ENCODE measurements at places on chromosomes 1 and 21.
A peak's percentile ranks its signal among the peaks of the same experiment; 100 is the strongest.

DNA sequence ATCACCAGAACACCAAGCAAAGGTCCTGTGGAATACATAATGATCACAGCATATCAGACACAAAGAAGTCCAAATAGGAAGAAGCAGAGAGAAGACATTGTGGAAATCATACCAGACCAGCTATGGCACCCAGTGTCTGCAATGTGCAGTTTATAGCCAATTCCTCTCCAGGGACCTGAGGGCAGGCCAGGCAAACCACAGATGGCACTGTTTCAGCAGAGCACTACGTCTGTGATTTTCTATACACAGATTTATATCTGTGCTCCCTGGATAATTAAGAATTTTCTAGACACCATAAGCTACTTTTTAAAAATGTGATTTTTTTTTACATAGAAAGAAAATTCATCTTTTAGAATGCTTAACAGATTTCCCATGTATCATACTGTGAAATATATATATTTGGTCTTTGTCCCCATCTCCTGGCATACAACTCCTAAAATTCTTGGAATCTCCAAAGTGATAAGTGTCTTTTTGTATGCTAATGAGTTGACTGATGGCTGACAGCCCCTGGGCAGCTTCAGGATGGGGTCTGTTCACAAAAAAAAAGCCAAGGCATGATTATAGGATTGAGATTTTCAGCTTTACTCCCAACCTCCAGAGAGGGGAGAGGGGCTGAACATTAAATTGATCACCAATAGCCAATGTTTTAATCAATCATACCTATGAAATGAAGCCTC, 498.1 kb downstream of the SIPA1L2 start:
- no peak for DNase-seq

DNA sequence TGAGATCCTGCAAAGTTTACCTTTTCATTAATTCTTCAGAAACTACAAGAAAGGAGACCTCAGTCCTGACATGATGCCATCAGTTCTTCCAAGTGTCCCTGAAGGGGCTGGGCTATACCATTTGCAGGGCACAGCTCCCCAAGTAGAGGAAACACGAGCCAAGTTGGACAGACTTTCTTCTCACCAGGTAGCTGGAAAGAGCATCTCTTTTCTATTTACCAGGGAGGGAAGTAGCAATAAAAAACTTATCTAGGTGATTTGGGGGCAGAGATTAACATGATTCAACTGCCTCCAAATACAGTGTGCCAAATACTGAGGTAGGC, 103.9 kb upstream of the KCND3 start:
- no peak for DNase-seq

DNA sequence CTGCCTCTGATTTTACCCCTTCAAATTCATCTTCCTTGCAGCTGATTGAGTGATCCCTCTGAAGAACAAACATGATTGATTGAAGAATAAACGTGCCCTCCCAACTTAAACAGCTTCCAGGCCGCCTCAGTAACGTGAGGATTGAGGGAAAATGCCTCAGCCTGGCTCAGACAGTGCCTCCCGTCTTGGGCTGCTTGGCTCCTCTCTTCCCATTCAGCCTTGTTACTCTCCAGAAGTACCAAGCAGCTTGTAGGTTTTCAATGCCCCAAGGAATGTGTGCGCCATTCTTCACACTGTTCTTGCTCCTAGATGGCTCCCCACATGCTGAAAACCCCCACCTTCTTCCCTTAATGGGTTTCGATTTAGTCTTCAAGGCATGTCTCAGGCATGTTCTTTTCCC, 51.8 kb downstream of the ST6GALNAC5 start:
- DNase-seq: no peak

GRCh38 chr21:21010698-21011097, 12.5 kb downstream of the NCAM2 start:
- DNase-seq: no peak

GRCh38 chr1:233105225-233105624, 154.8 kb downstream of the NTPCR start:
- DNase-seq: no peak

- DNase-seq: no peak
Observed at GRCh38 chr1:89550995-89551394, 26.4 kb downstream of the LRRC8B start.

- DNase-seq: peak; percentile 98
Observed at GRCh38 chr1:209827384-209828262, at the start of gene UTP25. Gene UTP25 (plus strand): TSS chr1:209827972. CDS start chr1:209828064, 92 bp downstream.

GRCh38 chr1:117680316-117681002, 74.6 kb downstream of the TENT5C start:
- DNase-seq: no peak

- DNase-seq: no peak
Observed at GRCh38 chr1:39957299-39958015, 2.5 kb downstream of the MFSD2A start.

GRCh38 chr1:205595435-205595834, 36.4 kb downstream of the ELK4 start:
- DNase-seq: no peak

- no peak for DNase-seq
Observed at GRCh38 chr21:37763298-37763697, 153.0 kb downstream of the KCNJ6 start.
